Stimulated activated CD8-positive, alpha-beta memory T cell treated with anti-CD3 and anti-CD28 coated beads, Interleukin-4, amount 100 ng/mL, for 1 hour (primary cell): ENCODE measurements at places on chromosomes 11 and 22.

DNA sequence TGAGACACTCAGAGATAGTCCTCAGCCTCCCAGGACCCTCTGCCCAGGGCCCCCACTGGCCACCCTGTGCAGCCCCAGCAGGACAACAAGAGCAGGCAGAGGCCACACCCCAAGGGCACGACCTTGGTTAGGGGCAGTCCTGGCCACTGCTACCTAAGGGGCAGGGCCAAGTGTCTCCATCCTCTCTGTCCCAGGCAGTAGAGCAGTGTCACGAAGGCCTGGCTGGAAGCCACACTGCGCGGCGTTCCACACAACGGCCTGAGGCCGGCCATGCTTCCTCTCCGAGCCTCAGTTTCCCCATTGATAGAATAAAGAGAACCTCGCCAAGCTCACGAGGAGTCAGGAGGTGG, 1074.3 kb downstream of the BRD1 start:
- no peak for DNase-seq

GRCh38 chr22:35637254-35637653, 11.0 kb upstream of the APOL6 start:
- no peak for DNase-seq

DNA sequence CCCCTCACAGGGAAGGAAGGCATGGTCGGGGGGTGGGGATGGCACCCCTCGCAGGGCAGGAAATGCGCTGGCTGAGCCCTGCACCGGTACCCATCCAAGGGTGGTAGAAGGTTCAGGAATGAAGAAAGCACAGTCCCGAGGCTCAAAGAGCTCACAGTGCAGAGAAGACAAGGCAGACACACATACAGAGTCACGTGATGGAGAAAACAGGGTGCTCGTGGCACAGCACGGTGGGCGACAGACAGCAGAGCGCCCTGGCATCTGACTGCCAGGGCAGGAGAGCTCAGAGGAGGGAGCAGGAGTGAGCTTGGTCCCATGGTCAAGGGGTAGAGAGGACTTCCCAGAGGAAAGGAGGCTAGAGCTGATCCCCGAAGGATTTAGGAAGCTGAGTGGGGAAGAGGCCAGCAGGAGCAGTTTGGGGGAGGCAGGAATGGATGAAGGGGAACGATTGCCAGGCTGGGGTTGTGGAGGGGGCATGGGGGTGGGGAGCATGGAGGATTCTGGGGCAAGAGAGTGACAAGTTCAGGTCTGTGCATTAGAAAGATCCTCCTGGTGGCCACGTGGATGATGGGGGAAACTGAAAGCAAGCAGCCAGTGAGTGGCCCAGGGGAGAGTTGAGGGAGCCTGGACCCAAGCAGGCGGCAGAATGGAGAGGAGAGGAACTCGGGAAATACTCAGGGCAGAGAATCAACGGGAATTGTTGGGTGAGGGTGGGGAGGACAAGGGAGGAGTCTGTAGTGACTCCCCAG, 43.9 kb downstream of the PDE2A start:
- no peak for DNase-seq

- no peak for DNase-seq
Measured at GRCh38 chr11:43746670-43747069, 66.1 kb downstream of the HSD17B12 start.

DNA sequence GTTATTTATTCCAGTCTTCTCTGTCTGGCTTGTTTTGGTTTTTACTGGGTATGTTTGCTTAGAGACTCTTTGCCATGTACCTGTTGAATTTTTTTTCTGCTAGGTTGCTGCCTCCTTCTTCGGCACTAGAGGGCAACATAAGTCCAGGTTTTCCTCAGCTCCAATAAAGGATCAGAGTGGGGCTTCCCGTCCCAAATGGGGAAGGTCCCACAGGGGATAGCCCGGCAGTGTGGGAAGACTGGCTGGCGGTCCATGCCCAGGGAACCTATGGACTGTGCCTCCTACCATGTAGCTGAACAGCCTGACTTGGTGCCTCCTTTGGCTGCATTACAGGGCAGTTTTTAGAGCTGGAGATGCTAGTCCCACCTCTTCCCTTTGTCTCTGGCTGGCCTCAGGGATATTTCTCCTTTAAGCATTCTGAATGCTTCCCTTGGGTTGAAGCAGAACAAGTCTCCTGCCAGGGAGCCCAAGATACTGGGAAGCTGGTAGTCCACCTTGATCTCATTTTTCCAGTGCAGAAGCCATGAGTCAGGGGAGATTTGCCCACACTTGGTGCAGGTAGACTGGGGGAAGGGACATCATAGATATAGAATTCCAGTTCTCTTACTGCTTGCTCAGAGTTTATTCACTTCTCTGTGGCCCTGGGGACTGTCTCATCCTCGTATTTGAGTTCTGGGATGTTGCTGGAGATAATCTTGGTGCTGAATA, 60.2 kb downstream of the BRD1 start:
- no peak for DNase-seq

- peak; percentile 81 for DNase-seq
Measured at GRCh38 chr22:36329254-36330078, 58.3 kb downstream of the MYH9 start.

- DNase-seq, result no peak
Measured at GRCh38 chr11:76736773-76737495, 46.2 kb upstream of the TSKU start.

DNA sequence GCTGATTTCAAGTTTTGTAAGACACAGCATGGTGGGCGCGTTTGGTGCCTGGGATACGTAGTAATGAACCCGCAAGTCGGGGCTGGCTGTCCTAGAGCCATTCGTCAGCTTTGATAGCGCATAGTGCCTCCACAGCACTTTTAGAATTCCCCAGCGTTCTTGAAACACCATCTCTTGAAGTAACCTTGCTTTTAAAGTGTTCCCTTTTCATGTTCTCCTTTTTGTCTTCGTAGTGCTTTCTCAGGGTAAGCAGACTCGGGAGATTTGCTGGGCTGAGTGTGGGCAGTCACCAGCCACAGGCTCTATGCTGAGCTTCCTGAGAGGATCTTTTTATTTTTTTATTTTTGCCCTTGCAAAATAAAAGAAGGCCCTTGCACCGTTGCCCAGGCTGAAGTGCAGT, 39.6 kb upstream of the CTTN start:
- DNase-seq, result no peak

DNA sequence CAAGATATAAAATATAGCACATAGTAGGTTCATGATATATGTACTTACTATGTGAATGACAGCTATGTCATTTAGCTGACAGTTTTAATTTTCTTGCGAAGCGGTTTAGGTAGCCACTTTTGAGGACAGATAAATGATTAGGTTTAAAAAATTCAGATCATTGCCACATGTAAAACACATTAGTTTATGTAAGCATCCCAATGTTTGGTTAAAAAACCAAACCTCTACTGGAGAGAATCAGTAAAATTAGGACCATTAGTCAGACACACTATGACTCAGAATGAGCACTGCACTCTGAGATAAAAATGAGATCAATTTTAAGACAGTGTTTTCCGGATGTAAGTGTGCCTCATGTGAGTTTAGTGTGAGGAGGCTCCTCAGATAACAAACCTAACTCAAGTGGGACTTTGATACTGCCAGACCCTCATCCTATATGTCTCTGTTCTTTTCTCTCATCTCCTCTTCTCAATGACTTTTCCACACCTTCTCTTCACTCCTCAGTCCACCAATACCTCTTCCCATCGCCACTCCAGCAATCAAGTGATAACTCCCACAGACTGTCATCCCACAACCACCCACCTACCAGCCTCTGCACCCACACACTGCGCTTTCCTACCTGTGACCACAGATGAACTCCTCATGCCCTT, 6.8 kb upstream of the OR2AT4 start:
- DNase-seq, result no peak

- no peak for DNase-seq
Measured at GRCh38 chr11:126716456-126717083, 284.0 kb downstream of the KIRREL3 start.

- no peak for DNase-seq
Measured at GRCh38 chr11:68146010-68146540, 24.9 kb upstream of the CHKA start.

GRCh38 chr11:28529540-28530410, 421.6 kb downstream of the METTL15 start:
- no peak for DNase-seq

DNA sequence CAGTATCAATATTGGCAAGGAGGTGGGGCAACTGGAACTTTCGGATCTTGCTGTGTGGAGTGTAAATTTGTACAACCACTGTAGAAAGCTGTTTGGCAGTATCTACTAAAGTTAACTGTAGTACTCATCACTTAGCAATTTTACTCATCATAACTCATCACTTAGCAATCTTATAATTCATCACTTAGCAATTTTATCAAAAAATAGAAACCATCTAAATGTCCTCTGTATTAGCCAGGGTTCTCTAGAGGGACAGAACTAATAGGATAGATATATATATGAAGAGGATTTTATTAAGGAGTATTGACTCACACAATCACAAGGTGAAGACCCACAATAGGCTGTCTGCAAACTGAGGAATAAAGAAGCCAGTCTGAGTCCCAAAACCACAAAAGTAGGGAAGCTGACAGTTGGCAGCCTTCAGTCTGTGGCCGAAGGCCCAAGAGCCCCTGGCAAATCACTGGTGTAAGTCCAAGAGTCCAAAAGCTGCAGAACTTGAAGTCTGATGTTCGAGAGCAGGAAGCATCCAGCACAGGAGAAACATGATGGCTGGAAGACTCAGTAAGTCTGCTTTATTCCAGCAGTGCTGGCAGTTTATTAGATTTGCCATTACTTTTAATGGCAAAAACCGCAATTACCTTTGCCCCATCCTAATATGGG, 92.9 kb upstream of the USP47 start:
- DNase-seq, result no peak

DNA sequence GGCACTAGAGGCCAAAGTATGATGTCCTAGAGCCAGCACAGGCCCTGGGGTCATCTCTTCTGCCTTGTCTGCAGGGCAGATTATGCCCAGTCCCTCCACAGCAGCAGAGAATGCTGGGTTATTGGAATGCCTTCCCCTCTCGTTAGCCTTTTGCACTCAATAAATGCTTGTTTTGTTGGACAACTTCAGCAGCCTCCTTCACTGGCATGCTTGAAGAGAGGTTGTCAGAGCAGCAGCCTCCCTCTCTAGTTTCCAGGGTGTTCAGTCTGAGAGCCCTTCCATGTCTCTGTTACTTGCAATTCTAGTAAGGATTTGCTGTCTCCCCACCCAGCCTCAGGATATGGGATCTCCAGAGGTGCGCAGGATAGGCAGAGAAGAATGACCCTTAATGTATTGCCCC, 82.9 kb downstream of the PKNOX2 start:
- no peak for DNase-seq

DNA sequence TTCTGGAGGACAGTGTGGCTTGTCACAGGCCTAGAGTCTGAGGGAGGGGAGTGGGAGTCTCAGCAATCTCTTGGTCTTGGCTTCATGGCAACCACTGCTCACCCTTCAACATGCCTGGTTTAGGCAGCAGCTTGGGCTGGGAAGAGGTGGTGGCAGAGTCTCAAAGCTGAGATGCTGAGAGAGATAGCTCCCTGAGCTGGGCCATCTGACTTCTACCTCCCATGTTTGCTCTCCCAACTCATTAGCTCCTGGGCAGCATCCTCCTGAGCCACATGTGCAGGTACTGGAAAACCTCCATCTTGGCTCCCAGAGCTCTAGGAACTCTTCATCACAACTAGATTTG, 13.0 kb downstream of the PIK3IP1 start:
- no peak for DNase-seq

GRCh38 chr22:41659941-41660340, 28.7 kb downstream of the SNU13 start:
- DNase-seq, result no peak

DNA sequence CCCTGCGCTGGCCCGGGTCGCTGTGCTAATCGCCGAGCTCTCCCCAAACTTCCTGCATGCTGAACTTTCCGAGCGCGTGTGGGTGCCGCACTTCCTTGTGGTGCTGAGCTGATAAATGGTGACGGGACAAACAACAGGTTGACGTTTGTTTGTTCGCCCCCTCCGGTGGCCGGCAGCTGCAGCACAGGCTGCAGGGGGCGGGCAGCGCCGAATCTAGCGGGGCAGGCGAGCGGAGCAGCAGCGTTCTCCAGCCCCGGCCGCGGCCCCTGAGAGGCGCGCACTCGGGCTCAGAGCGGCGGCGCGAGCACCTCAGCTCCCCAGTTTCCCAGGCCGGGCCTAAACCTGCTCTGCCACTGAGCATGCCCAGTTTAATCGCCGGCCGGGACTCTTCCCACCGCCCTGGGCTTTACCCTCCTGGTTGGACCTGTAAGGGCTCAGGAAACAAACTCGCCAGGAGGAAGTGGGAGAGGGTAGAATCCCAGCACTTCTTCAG, at the start of gene PDGFD:
TSS of gene PDGFD (minus strand) at position 120 of the 493 bp plus-strand sequence.
- peak; percentile 16 for DNase-seq

GRCh38 chr11:114326151-114326550, 30.0 kb downstream of the NNMT start:
- DNase-seq, result no peak

- no peak for DNase-seq
Measured at GRCh38 chr11:130020323-130020722, 17.7 kb upstream of the PRDM10 start.

DNA sequence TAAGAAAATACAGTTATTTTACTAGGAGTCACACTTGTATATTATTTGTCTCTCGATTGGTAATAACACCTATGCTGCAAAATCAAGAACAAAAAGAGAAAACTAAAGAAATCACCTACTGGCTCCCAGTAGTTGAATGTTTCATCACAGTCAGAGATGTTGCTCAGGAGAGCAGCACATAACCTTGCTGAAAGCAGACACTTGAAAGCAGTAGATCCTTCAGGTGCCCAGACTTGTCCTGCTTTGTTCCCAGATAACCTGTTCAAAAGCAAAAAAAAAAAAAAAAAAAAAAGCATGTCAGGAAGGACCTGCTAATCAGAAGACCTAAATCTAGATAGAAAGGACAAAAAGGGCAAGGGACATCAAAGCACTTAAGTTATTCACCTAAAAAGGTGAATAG, 1.3 kb downstream of the ALG9 start:
- DNase-seq, result no peak

GRCh38 chr22:37462983-37463382, 23.2 kb downstream of the MFNG start:
- DNase-seq, result no peak

DNA sequence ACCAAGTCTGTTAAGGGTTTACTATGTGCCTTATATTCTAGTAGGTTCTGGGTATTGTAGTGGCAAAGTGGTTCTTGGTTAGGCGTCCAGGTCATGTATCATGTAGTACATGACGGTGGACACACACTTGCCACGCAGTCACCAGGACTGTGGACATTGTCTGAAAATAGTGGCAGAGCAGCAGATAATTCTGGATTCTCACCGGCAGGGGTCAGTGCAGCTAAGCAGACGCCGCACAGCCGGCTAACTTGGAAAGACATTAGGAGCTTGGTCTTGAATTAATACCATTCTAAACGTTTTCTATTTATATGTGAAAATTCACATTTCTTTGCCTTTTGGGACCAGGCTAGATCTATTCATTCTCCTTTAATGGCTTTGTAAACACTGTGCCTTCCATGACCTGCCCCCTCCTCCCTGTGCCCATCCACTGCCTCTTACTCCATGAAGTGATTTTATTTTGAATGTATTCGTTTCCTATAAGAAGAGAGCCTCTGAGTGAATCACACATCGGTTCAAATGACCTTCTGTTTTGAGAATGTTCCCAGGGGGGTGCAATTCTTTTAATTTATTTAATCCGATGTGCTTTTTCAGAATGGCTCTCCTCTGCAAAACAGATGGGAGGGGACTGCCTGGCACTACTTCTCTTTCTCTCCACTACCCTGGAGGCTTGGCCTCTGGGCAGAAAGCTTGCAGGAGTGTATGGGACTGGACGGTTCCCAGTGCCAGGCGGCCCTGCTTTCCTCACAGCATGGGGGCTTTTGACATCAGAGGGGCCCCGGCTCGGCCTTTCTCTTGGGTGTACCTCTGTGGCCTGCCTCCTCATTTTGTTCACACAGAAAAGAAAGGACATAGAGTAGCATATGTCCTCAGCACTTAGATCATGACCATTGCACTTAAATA, 378.0 kb downstream of the NTM start:
- DNase-seq, result no peak
